ENCODE measurements at places on chromosomes 2 and 18.

DNA sequence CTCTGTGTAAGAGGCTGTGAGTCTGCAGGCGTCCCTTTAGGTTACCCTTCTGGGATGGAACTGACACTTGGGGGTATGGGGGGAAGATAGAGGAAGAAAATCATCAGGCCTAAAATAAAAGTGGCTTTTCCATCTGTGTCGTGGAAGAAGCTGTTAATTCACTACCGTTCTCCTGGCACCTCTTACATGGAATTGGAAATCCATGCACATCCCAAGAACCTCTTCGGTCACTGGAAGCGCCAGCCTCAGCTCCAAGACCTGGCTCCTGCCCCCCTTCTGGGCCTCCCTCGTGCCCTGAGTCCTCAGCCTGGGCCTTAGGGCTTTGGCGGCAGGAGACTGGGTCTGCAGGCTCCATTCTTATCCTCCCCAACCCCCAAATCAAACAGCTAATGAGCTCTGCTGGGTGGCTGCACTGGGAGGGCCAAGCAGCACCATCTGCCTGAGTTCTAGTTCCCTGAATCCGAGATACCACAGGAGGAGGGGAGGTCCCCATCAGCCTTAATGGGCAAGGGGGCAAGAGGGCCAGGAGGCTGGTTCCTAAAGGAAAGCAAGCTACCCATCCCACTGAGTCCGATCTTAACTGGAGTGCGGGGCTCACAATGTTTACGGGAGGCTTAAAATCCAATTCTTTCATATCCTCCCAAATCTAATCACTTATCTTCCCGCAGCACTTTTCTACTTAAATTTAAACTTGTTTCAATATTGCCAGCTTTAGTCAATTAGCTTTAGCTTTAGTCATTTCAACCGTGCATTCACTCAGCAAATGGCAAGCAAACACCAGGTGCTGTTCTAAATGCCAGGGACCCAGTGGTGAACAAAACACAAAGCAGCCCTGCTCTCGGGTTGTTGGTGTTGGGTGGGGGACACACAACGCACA, 52.8 kb downstream of the FAM178B start:
- H3K4me1 ChIP-seq = peaks cover 56% of the 10 kb centered on the region
- DNase-seq = no peak
- H3K27ac ChIP-seq = no peak overlapping the region
- no peak overlapping the region for H3K4me3 ChIP-seq

DNA sequence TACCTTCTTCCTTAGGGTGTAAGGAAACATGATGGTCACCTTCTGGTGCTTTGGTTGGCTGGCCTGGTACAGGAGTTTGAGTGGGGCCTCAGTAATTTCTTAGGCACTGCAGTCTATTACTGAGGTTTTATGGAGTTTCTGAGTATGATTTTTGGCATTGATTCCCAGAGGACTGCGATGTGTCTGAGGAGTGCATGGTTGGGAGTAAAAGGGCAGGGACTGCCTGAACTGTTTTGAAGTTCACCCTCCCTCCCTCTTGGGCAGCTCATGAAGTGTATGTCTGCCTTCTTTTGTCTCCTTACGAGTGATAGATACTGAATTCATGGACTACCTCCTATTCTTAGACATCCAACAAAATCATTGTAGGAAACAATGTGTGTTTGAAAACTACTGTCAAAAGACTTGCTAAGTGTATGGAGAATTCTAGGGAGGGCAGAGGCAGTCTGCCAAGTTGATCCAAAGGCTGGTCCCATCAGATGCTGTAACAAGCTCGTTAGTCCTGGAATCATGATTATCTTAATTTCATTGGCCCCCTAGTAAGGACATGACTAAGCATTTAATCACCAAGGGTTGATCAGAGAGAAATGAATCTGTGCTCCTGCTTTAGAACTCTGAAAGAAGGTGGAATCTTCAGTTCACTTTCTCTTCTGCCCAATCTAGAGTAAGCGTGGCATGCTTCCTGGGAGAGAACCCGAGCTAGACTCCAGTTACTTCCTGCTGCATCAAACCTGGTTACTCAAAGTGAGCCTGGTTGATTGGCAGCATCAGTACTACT, 26.5 kb downstream of the LYPD6B start:
- H3K4me1 ChIP-seq = peaks cover 49% of the 10 kb centered on the region
- DNase-seq = no peak
- H3K36me3 ChIP-seq = no peaks in the 10 kb centered on the region
- H3K27me3 ChIP-seq = no peaks in the 10 kb centered on the region
- H3K27ac ChIP-seq = peak overlapping the region; percentile 89

- H3K4me1 ChIP-seq = peaks cover 49% of the 10 kb centered on the region
- no peak overlapping the region for H3K4me3 ChIP-seq
- no peaks in the 10 kb centered on the region for H3K36me3 ChIP-seq
These were observed 6.5 kb upstream of the CNDP2 start for GRCh38 chr18:74489676-74490075.

GRCh38 chr2:207734264-207734635, 22.8 kb downstream of the CCNYL1 start:
- no peak for DNase-seq
- H3K27me3 ChIP-seq = no peaks in the 10 kb centered on the region
- H3K4me1 ChIP-seq = no peaks in the 10 kb centered on the region

DNA sequence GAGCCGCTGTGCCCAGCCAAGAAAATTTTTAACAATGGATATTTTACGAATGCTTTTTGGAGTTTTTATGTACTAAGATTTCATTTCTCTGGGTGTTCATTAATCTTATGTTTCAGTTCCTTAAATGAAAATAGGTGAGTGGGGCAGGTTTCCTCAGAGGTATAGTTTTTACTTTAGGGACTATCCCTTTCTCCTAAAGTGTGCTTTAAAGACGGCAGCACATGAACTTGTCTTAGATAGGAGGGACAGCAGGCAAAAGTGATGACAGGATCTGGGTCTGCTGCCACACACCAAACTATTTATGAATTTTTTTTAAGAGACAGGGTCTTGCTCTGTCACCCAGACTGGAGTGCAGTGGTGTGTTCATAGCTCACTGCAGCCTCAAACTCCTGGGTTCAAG, 8.0 kb upstream of the REL start:
- no peak overlapping the region for H3K4me3 ChIP-seq
- no peaks in the 10 kb centered on the region for H3K36me3 ChIP-seq
- no peak overlapping the region for H3K27ac ChIP-seq
- no peaks in the 10 kb centered on the region for H3K4me1 ChIP-seq
- DNase-seq = no peak

GRCh38 chr18:46310258-46310657, 206.1 kb downstream of the HAUS1 start:
- DNase-seq = no peak
- H3K27me3 ChIP-seq = peaks cover 21% of the 10 kb centered on the region
- peaks cover 4% of the 10 kb centered on the region for H3K4me1 ChIP-seq
- peaks cover 13% of the 10 kb centered on the region for H3K36me3 ChIP-seq
- no peak overlapping the region for H3K4me3 ChIP-seq

DNA sequence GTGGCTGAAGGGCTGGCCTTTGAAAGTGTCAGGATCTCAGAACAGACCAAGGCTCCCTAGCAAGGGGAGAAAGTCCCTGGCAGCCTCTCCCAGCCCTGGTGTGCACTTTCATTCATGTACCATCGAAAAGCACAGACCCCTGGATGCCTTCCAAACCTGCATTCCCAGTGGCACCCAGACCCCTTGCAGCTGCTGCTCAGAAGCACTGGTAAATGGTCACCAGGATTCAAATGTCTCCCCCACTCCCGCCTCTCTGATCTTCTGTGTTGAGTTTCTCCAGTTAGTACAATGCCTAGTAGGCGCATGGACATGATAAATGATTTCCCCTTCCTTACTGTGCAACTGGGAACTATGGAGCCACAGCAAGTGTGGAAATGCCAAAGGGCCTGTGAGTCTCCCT, 180.0 kb downstream of the GLI2 start:
- H3K36me3 ChIP-seq = no peaks in the 10 kb centered on the region
- no peak overlapping the region for H3K4me3 ChIP-seq
- peaks cover 41% of the 10 kb centered on the region for H3K27me3 ChIP-seq

GRCh38 chr2:198127627-198128026, 323.2 kb downstream of the PLCL1 start:
- no peak overlapping the region for H3K27ac ChIP-seq
- H3K27me3 ChIP-seq = peaks cover 4% of the 10 kb centered on the region
- H3K4me3 ChIP-seq = no peak overlapping the region

DNA sequence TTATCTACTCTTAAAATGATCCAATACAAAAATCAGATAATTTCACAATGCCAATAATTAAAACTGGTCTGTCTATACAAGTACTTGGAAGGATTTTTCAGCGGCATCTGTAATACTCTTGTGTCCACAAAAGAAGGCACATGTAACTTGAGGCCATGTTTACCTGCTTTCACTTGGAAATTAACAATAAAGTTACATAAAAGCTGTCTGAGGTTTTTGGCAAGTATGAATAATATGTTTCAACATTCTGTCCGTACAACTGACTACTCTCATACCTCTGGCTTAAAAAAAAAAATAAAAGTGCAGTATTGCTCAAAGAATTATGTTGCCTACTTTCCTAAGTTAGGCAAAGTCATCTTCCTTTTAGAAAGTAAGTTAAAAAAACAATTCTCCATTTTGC, 253.6 kb downstream of the NBAS start:
- H3K36me3 ChIP-seq = peaks cover 75% of the 10 kb centered on the region
- H3K4me3 ChIP-seq = no peak overlapping the region
- DNase-seq = no peak
- H3K4me1 ChIP-seq = peaks cover 15% of the 10 kb centered on the region
- no peak overlapping the region for H3K27ac ChIP-seq

DNA sequence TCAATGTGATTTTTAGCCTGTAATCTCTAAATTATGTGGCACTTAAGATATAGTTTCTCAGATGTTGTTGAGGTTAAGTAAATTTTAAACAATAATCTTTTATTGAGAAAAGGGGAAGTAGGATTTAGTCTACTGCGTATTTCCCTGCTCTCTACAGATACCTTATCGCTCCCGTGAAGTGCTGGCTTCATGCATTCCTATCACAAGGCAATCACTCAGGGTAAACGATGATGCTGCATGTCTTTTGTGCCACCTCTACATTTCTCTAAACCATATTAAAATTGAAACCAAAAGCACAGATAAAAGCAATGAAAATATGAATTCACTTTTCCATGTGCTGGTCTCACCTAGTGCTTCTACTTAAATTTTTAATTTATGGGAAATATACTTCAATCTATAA, 14.4 kb upstream of the RPE start:
- DNase-seq = no peak
- no peaks in the 10 kb centered on the region for H3K27me3 ChIP-seq

GRCh38 chr2:174771631-174772471, 7.6 kb upstream of the CHRNA1 start:
- H3K4me3 ChIP-seq = peak overlapping the region; percentile 34
- H3K27ac ChIP-seq = peak overlapping the region; percentile 64
- DNase-seq = peak; percentile 73
- no peaks in the 10 kb centered on the region for H3K27me3 ChIP-seq

GRCh38 chr2:187642498-187642897, 88.3 kb upstream of the TFPI start:
- H3K4me1 ChIP-seq = no peaks in the 10 kb centered on the region
- H3K27me3 ChIP-seq = no peaks in the 10 kb centered on the region
- no peak overlapping the region for H3K4me3 ChIP-seq
- DNase-seq = no peak
- no peak overlapping the region for H3K27ac ChIP-seq

DNA sequence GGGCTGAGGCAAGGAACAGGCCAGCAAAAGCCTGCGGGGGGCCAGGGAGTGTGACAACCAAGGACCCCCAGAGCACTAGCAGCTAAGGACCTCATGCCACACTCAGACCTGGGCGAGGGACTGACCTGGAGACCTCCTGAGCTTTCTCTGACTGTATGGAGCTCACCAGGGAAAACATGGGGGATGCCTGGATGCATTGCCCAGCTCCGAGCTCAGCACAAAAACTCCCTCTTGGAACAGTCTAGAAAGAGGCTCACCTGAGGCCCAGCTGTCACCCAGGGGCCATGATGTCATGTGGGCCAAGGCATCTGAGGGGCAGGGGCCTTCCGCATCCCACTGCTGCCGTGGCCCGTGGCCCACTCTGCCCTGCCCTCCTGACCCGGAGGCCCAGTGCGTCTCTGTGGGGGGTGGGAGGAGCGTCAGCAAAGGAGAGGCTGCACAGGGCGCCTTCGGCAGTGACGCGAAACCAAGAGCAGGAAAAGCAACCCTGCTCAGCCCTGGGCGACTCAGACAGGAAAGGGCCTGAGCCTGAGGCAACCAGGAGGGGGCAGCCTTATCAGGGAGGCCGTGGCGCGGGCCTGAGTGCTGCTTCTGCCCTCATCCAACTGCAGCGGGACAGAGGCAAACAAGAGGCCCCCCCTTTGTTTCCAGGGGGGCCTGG, 57.3 kb upstream of the ALPP start:
- no peak overlapping the region for H3K27ac ChIP-seq
- no peaks in the 10 kb centered on the region for H3K36me3 ChIP-seq
- H3K27me3 ChIP-seq = no peaks in the 10 kb centered on the region
- H3K4me3 ChIP-seq = no peak overlapping the region
- H3K4me1 ChIP-seq = peaks cover 25% of the 10 kb centered on the region

DNA sequence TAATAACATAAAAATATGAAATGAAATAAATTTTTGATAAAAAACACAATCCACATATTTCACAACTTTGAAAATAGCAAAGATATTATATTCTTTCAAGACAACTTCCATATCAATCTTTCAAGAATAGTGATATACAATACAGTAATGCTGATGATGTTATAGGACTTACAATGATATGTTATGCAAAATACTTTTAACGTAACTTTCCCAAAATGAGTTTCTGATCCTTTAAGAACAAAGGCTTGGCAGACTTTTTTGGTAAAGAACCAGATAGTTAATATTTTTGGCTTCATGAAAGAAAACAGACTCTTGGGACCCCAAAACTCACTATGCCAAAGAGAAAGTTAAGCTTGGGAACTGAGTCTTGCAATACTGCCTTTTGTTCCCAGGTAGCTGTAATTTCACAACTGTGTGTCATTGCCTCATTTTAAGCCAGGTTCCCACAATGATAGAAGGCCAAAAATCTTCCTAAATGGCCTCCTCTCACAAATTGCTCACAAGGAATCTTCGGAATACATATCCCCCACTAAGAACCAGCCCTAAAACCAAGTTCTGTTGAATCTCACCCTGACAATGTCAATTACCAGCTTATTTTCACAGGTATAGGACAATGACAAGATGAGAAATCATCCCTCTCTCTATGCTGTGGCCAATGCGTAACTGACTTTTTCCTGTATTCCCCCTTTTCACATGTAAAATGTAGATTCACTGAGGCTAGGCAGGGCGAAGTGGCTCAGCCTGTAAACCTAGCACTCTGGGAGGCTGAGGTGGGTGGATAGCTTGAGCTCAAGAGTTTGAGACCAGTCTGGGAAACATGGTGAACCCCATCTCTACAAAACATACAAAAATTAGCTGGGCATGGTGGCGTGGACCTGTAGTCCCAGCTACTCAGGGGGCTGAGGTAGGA, 54.8 kb upstream of the STRN start:
- no peak overlapping the region for H3K4me3 ChIP-seq
- no peaks in the 10 kb centered on the region for H3K4me1 ChIP-seq
- H3K27ac ChIP-seq = peak overlapping the region; percentile 33
- DNase-seq = no peak
- peaks cover 65% of the 10 kb centered on the region for H3K36me3 ChIP-seq

DNA sequence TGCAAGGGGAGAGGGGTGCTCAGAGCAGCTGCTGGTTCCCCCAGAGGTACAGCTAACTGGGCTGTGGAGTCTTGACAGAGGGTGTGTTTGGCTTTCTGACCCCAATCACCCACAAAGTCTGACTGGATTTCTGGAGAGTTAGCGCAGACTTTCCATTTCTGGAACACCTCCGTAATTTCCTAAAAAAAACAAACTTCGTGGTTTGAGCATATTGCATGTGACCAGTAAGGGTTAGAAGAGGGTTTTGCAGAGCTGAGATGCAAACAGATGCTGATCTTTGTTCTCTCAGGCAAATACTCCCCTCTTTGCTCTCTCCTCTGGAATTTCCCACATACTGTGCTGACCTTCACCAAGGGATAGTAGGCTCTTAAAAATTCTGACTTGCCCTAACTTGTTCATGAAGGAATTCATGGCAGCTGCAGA, 44.5 kb upstream of the TMEM247 start:
- H3K4me3 ChIP-seq = no peak overlapping the region
- no peak for DNase-seq

Data from nephron progenitor cell (in vitro differentiated cells).